ENCODE measurements at places on chromosomes 5 and 9.

DNA sequence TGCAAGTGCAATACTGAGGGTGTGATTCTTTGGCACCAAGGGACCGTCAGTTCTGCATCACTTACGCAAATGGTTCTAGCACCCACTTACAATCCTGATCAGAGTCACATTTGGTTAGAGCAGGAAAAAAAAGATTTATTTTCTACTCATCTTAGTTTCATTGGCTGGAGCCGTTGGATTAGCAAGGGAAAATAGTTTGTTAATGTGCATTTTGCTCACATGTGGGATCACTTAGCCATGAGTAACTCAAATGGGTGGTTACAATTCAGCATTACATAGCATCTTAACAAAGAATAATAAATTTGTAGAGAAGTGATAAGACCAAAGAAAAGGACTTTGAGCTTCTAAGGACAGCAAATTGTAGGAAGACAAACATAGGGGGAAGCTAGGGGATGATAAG, 216.9 kb downstream of the AUH start:
- DNase-seq, result no peak

DNA sequence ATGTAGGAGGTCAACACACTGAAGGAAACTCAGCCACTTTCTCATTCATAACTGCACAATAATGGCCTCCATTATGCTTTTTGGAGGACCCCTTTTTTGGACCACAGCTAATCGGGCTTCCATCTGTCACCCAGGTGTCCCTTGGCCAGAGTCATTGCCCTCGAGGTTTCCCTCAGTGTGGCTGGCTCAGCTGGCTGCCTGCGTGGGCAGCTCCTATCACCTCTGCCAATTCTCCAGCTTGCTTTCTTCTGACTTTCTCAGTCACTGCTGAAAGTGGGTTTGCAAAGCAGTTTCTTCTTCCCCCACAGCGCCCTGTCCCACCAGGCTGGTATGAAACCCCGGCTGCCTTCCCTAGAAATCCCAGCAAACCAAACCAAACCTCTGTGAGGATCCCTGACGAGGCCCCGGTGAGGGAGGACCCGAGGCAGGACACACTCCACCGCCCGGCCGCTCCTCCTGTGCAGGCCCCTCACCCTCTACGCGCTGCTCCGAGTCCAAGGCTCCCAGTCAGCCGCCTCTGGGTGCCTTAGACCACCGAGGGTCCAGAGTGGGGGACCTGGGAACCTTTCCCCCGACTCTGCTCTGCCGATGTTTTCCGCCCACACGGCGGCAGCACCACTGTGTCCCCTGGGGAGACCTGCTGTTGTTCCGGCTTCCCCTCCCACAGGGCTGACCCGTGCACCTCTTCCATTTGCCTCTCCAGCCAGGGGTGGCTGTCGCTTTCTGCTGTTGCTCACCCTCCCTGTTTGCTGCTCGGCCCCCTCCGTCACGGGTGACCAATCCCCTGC, 109.5 kb downstream of the TENT4A start:
- DNase-seq, result no peak

- no peak for DNase-seq
These were observed 8.4 kb downstream of the CNOT8 start for GRCh38 chr5:154866841-154867240.

DNA sequence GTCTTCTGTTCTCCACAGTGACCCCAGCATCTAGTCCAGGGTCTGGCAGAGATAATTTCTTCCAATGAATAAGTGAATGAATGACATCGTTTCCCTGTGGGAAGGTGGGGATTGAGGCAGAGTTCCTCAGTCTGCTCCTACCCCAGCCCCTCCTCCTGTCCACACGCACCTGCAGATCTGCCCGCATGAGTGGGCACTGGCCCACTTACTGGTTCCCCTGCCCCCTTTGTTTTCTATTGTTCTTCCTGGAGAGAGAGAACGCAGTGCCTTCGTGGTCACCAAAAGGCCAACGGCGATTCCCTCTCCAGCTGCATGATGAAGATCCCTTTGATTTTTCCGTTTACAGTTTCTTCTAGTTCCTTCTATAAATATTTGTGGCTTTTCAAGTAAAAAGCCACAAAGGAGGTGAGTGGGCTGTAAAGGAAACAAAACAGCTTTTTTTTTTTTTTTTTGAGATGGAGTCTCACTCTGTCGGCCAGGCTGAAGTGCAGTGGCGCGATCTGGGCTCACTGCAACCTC, 5.8 kb upstream of the FPGS start:
- DNase-seq, result no peak

GRCh38 chr9:1013021-1013420, 36.6 kb downstream of the DMRT3 start:
- DNase-seq, result no peak

GRCh38 chr5:156272139-156272538, 54.8 kb upstream of the SGCD start:
- DNase-seq, result no peak

DNA sequence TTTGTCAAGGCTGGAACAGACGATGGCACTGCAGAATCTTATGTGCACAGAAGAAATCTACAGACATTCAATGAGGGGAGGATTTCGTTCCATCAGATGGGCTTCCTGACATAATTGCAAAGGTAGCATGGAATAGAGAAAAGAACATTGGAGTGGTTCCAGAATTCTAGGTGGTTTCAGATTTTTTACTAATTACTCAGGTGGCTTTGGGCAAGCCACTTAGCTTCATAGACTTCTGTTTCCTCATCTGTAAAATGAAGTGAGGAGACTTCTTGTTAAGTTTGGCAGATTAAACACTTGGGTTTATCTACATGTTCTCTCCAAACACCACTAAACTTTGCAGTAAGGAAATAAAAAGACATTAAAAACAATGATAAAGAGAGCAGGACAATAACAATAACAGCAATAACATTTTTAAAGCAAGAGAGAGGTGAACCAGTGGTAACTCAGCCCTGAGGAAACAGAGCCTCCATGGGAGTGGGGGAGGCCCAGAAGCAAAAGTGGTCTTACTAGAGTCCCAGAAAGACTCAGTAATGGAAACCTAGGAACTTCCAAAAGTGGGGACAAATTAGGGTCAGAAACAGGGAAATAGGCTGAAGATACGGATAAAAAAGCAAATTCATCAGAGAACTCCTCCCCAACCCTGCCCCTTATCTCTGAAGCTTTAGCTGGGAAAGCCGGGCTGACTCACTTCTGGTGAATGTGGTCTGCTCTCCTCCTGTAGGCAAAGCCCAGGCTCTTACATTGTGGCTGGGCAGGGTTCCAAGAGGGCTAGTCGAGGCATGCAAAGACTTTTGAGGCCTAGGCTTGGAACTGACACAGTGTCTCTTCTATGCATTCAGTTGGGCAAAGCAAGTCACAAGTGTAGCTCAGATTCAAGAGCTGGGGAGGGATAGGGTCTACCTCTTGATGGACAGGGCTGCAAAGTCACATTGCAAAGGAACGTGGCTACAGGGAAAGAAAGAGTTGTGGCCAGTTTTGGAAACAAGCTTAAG, 11.8 kb upstream of the ACTBL2 start:
- peak; percentile 67 for DNase-seq

DNA sequence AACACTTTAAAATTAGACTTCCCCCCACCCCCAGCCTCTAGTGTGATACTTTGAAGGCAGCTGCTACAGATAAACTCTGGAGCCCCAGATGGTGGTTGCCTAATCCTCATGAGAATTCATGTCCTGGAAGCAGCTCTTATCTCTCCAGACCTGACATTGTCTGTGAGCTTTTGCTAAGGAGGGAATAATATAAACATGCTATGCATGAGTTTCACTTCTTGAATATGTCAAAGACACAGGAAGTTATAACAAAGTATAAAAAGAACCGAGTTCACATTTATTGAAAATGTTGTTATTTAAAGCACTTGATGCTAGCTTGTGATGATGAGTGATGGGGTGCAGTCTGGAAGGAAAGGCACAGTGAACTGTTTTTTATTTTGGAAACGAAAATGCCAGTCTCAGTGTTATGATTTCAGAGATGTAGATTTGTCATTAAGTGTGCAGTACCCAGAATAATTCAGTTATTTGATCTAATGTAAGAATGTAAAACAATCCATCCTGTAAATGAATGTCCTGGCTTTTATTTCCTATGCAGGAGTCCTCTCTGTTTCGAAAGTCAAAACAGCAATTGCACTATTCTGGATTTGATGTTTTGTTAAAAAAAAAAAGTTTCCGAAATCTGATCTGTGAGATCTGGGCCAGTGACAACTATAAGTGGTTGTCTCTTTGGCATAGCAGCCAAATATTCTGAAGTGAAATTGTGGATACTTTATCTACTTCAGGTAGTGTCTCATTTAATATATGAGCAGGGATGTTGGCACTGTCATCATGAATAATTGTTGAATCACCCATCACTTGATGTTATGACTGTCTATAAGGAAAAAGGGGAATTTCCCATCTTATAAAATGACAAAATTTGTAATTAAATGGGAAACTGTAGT, 77.0 kb downstream of the ZCCHC7 start:
- no peak for DNase-seq

DNA sequence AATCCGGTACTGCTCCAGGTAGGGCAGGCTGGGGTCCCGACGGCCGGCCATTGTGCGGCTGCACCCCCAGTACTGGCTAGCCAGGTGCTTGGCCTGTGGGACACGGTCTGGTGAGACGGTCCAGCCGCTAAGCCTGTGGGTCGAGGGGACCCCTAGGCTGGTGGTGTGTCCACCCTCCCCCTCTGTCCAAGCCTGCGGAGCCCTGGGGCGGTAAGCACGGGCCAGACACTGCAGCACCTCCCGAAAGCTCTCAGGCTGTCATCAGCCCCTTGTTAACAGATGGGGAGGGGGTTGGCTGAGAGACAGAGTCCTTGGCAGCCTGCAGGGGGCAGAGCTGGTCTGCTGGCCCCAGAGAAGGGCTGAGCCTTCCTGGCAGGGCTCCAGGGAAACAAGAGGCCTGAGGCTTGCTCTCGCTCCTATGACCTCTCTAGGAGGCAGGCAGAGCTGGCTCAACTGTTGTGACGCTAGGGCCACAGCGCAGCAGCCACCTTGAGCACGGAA, 11.8 kb upstream of the MRNIP start:
- no peak for DNase-seq

GRCh38 chr5:144427866-144428265, 257.2 kb downstream of the KCTD16 start:
- DNase-seq, result no peak

DNA sequence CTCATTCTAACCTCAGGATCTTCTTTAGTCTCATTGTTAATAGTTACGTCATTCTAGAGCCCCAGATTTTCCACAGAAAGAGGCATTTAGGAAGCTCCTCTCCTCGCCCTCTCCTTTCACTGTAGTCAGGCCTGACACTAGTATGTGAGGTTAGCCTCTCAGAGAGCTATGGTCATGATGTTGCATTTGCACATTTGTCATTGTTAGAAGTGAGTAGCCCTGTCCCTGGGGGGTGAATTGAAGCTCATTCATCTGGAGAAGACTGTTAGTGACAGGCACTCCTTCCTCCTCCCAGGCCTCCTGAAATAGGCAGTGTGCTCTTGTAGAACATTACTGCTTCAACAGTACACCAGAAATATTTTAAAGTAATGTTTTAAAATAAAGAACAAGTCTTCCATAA, 26.6 kb upstream of the LRRTM2 start:
- DNase-seq, result no peak

DNA sequence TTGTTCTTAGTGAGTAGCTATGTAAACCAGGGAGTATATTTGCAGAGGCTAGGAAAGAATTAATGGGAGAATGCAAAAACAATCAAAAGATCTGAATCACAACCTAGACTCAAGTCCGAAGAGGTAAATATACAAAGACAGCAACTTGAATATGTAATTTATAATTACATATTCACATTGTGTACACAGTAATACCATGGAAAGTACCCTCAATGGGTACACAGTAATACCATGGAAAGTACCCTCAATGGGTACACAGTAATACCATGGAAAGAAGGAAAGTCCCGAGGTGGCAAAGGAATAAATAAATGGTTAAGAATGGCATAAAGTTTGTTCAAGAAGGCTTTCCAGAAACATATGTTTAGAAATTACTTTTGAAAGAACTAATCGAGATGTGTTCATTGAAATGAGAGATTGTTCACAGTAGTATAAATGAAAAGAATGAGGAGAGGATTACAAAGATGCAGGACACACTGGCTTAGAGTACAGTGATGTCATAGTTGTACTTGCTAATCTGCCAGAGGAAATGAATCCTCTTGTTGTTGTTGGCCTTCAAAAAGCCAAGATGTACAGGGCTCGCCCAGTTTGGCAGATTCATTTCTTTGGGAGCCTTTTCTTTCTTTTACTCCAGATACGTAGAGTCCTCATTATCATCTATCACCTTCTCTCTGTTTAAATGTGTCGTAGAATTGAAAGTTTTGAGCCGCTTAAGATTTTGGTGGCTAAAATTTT, 116.0 kb downstream of the UNC13B start:
- no peak for DNase-seq

DNA sequence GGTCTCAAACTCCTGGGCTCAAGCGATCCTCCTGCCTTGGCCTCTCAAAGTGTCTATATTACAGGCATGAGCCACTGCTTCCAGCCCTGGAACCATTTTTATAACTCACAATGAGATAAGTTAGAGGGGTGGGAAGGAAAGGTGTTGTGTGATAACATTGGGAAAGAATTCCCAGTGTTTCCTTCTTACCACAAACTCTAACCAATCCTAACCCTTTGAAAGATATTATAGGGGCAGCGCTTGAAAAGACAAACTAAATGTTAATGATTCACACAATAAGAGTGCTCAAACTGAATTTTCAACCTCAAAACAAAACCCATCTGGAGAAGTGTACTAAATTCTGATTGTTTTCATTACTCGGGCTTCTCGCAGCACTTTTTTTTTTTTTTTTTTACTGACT, 109.7 kb downstream of the TSSK1B start:
- no peak for DNase-seq

DNA sequence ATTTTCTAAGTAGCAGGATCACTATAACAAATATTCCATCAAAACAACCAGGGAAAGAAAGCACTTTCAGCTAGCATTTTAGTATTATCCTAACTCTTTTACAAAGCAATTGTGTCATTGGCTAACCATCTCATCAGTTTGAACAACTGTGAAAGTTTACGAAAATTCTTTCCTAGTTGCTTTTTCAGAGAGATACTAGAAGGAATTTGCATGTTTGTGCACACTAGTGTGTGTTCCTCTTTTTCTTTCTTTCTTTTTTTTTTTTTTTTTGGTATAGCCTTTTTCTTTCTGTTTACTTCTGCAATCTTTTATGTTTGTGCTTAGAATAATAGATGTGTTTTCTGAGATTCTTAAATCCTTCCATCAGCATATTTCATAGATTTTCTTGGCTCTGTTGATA, 124.7 kb upstream of the SEMA6A start:
- no peak for DNase-seq

- no peak for DNase-seq
These were observed 261.1 kb downstream of the MLLT3 start for GRCh38 chr9:20361229-20361628.

DNA sequence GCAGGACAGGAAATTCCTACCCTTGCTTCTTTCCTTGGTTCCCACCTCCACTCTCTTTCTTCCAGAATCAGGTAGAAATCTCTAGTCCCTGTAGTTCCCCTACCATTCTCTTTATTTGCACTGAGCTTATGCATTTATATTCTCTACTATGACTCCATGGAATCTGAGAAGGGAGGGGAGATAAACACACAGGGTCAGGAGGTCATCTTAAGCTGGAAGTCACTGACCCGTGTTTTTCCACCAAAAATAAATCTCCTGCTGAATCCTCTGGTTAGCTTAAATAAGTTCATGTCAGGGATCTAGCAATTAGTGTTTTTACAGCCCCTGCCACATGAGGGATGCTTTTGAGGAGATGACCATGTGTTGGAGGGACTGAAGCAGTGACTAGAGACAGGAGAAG, 3.7 kb downstream of the ACTL7B start:
- no peak for DNase-seq

Measured in activated CD4-positive, alpha-beta T cell treated with anti-CD3 and anti-CD28 coated beads, Interleukin-2, amount 50 U/mL, for 48 hours (primary cell).